ENCODE measurements at places on chromosomes 4 and X.

- DNase-seq = no peak
Observed at GRCh38 chrX:30935985-30936384, 46.9 kb upstream of the TAB3 start.

- no peak for DNase-seq
Observed at GRCh38 chr4:25111648-25112196, 48.5 kb downstream of the SEPSECS start.

GRCh38 chr4:148735432-148736155 lies 293.4 kb upstream of the NR3C2 start:
- no peak for DNase-seq

- no peak for DNase-seq
Observed at GRCh38 chr4:8695237-8696219, 103.0 kb downstream of the CPZ start.

DNA sequence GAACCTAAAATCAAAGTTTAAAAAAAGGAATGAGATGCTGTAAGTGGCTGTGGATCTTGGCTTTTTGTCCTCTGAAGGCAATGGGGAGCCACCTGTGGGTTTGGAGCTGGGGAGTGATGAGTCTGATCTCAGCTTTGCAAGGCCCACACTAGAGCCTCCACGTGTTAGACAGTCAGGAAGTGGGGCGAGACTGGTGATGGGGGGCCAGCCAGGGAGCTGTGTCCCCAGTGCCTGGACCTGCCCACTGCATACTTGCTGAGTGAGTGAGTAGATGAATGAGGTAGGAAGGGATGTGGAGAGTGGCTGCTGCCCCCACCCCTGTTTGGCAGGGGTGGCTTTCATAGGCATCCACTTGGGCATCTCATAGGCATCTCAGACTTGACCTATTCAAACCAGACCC lies 84.0 kb downstream of the NHSL2 start:
- no peak for DNase-seq

DNA sequence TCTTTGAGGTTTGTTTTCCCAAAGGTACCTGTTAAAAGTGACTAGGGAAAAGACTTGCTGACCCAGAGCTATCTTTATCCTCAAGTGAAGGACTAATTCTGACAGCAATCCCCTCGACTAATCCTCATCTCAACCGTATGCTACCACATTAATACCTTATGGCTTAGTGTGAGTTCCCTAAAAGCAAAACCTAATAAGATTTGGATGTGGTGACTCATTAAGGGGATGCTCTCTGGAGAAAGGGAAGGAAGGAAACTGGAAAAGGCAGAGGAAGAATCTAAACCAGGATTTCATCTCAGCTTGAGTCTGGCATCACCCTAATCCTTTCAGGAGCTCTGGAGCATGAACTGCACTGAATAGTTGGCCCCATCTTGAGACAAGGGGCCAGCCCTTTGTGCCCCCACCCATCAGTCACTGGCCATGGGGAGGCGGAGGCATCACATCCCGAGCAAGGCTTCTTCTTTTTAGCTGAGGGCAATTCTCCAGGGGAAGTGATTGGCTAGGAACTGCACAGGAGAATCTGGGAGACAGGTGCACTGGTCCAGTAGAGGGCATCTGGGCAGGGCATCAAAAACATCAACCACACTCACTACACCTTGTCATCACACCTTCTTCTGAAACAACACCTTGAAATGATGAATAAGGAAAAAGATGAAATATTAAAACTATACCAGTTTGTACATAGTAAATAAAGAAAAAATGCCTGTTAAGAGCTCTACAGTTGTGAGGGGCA lies 6.9 kb upstream of the BBS7 start:
- DNase-seq = no peak

- no peak for DNase-seq
Observed at GRCh38 chrX:115031989-115032388, 14.6 kb upstream of the IL13RA2 start.

- no peak for DNase-seq
Observed at GRCh38 chr4:7771056-7771455, 168.6 kb downstream of the AFAP1 start.

DNA sequence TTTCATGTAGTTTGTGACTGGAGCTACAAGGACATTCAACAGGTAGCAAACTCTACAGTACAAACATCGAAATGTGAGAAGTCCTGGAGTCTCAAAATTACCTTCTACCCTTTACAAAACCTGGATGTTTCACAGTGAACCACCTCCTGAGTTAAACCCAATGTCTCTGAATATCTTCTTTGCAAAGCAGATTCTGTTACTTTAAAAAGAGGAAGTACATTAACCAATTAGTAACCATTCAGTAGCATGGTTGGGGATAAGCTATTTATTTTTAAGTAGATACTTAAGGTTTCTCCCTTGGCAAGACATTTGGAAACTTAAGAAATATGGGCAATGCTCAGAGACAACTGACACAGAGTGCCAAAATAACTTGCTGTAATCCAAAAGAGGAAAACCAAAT lies 371.9 kb upstream of the NWD2 start:
- DNase-seq = no peak

GRCh38 chr4:13928214-13928613 lies 300.7 kb upstream of the BOD1L1 start:
- DNase-seq = no peak

- no peak for DNase-seq
Observed at GRCh38 chr4:69056921-69057550, 39.2 kb upstream of the UGT2B7 start.

All from NCI-H2029 treated with DMSO at 0.1 percent for 48 hours (cell line).